ENCODE measurements at places on chromosomes 6 and 20.

GRCh38 chr6:109059571-109060021, 35.0 kb downstream of the SESN1 start:
- no peak for DNase-seq

DNA sequence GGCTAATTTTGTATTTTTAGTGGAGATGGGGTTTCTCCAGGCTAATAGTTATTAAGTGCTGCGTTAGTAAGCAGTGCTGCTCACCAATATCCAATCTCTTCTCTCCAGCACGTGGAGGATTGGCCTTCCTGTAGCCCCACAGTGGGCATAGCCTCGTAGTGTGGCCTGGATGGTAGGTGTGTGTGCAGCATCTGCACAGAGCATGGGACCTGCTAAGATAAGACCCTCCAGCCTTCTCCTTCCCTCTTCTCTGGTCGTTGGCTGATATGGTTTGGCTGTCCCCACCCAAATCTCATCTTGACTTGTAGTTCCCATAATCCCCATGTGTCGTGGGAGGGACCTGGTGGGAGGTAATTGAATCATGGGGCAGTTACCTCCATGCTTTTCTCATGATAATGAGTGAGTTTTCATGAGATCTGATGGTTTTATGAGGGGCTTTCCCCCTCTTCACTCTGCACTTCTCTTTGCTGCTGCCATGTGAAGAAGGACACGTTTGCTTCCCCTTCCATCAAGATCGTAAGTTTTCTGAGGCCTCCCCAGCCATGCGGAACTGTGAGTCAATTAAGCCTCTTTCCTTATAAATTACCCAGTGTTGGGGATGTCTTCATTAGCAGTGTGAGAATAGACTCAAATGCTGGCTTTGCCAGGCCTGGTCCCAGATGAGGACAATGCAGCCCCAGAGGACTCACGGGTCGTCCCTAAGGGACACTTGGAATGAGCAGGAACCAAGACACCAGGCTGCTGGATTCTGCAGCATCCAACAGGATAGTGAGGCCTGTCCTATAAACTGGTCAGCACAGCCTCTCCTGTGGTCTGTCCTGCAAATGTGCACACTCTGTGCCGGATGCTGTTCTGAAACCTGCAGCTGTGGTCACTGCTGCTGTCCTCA, 63.4 kb upstream of the AFDN start:
- no peak for DNase-seq

DNA sequence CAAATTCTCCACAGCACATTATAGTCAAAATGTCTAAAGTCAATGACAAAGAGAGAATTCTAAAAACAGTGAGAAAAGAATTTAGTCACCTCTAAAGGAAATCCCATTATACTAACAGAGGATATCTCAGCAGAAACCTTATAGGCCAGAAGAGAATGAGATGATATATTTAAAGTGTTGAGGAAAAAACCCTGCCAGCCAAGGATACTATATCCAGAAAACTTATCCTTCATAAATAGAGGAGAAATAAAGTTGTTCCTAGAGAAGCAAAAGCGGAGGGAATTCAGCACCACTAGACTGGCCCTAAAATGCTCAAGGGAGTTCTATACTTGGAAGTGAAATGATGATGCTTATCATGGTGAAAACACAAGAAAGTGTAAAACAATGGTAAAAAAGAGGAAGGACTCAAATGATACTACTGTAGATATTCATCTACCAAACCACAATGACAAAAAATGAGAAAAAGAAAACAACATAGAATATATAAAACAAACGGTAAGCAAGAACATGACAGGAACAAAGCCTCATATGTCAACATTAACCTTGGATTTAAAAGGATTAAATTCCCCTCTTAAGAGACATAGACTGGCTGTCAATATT, 16.7 kb downstream of the GPRC6A start:
- DNase-seq: no peak

GRCh38 chr20:44724423-44725091, 9.4 kb downstream of the CCN5 start:
- DNase-seq: no peak

DNA sequence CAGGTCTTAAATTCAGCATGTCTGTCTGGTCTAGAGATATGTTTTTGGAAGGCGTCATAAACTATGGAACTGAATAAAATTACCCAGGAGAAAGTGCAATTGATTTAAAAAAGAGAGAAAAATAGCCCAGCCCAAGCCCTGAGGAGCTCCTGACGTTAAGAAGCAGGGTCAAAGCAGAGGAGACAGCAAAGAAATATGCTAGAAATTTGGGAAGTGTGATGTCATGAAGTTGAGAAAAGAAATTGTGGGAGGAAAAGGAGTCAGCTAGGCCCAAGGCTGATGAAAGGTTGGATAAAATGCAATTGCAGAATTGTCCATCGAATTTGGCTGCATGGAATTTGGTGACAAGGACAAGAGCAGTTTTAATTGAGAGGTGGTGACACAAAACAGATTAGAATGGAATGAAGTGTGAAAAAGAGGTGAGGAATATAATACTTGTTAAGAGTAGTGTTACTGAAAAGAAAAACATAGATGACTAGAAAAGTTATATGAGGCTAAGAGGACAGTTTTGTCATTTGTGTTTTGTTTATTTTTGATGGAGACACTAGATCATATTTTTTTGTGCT, 381.6 kb downstream of the LAMA2 start:
- DNase-seq: no peak

DNA sequence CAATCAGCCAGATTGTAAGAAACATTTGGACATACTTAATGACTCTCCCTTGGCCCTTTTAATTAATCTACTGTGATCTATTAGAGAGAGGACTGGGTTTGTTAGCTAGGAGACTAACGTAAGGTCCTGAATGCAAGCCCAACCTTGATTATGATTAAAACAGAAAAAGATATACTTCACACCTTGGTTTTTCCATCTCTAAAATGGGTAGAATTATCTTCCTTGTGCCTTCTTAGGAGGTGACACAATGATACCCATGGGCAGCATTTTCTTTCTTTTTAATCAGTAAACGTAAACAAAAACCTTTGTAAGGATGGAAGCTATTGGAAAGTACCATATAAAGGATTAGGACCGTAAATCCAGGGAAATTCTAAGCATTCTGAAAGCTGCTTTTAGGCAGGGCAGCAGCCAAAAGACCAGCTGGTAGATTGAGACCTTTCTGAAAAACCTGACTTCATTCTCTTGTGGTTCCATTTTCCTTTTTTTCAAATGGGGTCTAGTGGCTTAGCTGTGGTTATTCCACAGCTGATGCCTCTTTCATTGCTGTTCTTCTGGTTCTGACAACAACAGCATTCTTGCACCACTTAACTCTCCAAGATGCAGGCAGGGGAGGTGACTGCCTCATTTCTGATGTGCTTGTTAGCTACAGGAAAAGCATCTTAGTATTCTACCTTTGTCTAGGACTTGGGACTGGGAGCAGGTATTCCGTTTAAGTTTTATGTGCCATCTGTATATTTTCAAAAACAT, 27.4 kb downstream of the RREB1 start:
- DNase-seq: no peak

DNA sequence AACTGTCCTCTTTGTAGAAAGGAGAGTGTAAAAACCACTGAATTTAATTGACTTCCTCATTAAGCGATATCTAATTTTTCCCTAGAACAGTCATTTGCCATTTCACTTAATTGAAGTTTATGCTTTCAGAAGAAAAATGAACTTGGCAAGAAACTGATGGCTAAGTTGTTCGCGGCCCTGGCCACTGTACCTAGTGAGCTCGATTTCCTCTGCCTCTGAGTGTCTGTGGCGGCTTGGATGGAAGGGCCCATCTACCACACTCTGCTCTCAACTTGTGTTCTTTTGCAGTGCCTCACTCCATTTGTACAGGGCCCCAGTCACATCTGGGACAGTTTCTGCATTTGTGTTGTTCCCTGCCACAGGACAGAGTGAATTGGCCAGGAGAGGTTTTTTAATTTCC, 102.9 kb downstream of the BCAS1 start:
- DNase-seq: no peak

GRCh38 chr6:115000736-115001135, 657.9 kb upstream of the HS3ST5 start:
- DNase-seq: no peak

GRCh38 chr6:169868458-169868857, 117.0 kb downstream of the ERMARD start:
- no peak for DNase-seq

DNA sequence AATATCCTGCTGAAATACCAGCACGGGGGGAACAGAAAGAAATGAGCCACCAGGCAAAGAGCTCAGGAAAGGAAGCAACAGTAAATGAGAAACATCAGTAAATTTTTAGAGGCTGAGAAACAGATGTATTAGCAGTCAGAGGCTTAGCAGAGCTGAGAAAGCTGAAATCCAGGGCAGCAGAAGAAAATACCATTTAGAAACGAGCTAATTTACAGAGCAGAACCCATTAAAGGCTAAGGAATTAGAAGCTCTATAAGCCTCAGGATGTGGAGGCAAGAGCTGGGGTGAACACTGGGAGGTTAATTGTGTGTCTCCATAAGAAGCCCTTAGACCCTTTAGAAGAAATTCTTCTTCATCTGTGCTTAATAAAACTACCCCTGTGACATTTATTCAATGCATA, 178.6 kb upstream of the RGS17 start:
- no peak for DNase-seq

DNA sequence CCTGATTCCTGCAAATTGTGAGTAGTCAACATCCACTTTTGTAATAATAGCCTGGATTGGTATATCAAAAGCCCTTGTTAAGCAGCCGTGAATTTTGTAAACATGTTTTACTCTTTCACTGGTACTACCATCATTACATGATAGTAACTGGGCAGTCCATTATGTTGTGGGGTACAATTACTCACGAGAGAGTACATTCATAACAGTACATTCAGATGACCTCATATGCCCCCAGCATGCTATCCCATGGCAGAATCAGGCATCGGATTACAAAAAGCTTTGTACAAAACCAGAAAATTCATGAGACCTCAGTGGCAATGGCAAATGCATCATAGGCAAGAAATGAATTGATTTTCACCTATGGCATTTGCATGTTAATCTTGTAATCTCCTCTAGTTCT, 166.2 kb downstream of the EPM2A start:
- no peak for DNase-seq

DNA sequence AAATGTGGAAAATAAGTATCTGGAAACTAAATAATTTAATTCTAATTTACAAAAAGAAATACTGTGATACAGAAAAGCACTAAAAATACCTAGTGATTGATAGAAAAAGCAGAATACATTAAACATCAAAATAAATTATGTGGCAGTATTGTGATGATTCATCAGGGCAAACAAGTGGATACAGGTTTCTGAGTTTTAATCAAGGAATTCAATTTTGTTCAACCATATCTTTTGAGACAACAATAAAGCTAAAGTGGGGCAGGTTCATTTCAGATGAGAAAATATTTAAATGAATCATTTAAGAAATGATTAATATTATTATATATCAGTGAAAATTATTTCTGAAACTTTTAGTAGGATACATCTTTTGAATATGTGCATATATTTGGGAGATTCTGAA, 49.8 kb downstream of the GRIK2 start:
- no peak for DNase-seq

DNA sequence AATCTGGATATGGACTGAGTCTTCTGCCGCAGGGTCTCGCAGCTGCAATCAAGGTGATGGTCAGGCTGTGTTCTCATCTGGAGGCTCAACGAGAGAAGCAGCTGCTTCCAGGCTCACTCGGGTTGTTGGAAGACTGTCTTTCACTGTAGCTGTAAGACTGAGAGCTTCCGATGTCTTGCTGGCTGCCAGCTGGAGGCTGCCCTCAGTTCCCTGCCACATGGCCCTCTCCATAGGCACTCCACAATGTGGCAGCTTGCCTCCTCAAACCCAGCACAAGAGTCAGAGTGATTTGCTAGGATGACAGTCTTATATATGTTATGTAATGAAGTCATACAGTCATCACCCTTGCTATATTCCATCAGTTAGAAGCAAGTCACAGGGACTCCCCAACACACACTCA, 290.5 kb upstream of the CDYL start:
- no peak for DNase-seq

- DNase-seq: no peak
These were observed 187.2 kb downstream of the LRFN2 start for GRCh38 chr6:40399888-40400457.

GRCh38 chr6:21202521-21202920, 391.0 kb upstream of the SOX4 start:
- no peak for DNase-seq

DNA sequence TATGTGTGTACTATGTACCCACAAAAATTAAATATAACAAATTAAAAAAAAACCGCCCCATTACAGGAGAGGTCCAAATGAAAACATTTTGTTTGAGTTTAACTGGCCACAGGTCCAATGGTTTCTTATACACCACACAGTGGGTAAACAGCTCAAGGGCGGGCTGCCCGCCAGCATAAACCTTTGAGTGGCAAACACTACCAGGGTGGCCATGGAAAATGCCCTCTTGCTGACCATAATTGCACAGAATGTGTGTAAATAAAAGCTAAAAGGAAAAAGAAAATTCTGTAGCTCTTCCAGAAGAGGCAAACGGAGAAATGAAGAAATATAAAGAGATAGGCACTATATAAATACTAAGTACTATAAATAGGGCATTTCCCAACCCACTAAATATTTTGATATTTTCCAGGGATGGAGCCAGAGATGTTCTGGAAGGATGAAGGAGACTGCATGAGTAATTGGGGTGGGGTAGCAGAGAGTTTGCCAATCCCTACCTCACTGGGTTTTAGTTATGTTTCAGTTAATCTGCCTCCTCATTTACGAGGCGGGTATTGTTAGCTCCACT, 1.1 kb upstream of the CDC5L start:
- DNase-seq: no peak

DNA sequence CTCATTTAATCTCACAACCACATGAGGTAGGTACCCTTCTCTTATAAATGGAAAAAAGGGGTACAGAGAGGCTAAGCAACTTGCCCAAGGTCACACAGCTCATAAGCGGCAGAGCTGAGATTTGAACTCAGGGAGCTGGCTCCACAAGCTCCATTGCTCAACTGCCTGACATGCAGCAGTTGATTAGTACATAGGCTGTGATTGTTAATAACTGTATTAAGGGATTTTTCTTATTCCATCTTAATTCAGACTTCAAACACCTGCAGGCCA, 6.6 kb downstream of the CCN5 start:
- DNase-seq: no peak

- no peak for DNase-seq
These were observed 120.4 kb downstream of the SYNDIG1 start for GRCh38 chr20:24589815-24590177.

DNA sequence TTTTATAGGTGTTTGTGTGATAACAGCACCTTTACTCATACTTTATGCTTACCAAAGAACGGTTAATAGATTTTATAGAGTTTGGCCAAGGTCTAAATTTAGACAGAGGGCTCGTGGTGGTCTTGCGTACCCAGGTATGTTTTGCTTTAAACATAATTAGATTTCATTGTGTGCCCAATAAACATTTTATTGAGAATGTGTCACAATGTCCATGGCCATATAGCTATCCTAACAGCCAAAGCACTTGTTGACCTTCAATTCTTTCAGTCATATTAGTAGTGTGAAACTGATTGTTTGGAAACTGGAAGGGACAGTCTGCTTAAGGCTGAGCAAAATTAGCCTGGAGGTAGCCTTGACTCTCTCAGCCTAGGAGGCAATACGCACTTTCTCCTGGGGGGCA, 48.3 kb upstream of the HDGFL1 start:
- no peak for DNase-seq

All from GM18507 (cell line).